ENCODE measurements at places on chromosomes 2 and 18. TPM values are rescaled to one million over a fixed set of nuclear protein-coding genes. Genes with fewer than 3 reads are reported as not detected.

DNA sequence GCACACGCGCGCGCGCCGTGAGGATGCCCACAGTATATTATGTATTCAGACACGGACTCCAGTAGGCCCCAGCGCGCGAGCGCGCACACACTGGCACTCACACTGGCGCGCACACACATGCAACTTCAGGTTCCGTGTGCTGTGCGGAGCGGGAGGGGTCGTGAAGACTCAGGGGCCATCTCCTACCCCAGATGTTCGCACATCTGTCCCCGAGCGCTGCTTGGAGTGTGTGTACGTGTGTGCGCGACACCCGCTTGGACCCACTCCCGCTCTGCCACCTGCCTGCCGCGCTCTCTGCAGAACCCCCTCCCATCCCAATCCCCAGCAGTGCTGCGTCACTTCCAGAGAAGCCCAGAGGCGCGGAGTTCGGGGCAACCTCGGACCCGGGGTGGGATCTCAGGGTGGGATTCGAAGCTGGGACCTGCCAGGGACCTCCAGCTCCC, 2.6 kb downstream of the NRP2 start:
- no peak for DNase-seq

DNA sequence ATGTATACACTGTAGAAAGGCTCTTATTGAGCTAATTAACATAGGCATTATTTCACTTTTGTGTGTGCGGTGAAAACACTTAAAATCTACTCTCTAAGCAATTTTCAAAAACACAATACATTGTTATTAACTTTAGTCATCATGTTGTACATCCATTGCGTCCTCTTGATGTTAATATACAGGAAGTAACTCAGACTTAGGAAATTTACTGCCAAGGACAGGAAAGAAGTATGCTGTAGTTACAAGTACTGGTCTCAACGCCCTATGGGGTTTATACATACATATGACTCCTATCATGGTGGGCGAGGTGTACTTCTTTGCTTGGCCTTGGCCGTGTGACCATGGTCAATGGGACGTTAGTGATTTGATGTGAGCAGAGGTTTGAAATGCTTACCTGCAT, 15.5 kb downstream of the SCTR start:
- DNase-seq: no peak

GRCh38 chr2:80311304-80311703, 6.8 kb upstream of the LRRTM1 start:
- no peak for DNase-seq

DNA sequence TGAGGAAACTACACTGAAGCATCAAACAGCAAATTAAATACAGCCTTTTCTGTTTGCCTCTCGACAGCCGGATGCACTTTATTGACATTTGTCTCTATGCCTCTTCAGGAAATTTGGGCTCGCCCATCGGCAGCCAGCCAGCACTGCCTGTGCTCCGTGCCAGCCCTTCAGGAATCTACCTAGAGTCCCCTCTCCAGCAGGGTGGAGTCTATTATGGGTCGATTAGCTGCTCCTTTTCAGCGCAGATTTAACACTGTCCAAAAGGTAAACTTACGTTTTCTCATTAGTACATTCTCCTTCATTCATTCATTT, 91.5 kb downstream of the MYCN start:
- DNase-seq: no peak

GRCh38 chr2:185436787-185437372, 301.7 kb upstream of the FSIP2 start:
- no peak for DNase-seq

DNA sequence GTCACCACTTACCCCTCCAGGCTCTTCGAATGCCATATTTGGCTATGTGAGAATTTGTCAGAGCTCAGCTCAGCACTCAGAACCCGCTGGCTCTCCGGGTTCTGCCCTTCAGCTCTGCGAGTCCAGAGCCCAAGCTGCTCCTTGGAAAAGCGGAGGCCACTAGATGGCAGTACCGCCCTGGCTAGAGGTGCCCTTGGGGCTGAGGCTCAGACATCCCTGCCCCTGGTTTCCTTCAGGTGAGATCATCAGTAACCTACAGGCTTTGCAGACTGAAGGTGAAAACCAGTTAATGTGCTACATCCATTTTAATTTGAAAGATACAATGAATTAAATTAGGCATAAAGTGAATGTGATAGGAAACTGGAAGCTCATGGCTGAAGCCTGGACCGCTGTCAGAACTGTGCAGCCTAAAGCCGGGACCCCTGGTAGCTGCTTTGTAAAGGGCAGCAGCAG, 285.6 kb downstream of the AGAP1 start:
- peak; percentile 26 for DNase-seq

- DNase-seq: no peak
Observed at GRCh38 chr2:206328974-206329373, 54.5 kb downstream of the ZDBF2 start.

GRCh38 chr2:235139956-235140800, 188.4 kb downstream of the SH3BP4 start:
- no peak for DNase-seq

DNA sequence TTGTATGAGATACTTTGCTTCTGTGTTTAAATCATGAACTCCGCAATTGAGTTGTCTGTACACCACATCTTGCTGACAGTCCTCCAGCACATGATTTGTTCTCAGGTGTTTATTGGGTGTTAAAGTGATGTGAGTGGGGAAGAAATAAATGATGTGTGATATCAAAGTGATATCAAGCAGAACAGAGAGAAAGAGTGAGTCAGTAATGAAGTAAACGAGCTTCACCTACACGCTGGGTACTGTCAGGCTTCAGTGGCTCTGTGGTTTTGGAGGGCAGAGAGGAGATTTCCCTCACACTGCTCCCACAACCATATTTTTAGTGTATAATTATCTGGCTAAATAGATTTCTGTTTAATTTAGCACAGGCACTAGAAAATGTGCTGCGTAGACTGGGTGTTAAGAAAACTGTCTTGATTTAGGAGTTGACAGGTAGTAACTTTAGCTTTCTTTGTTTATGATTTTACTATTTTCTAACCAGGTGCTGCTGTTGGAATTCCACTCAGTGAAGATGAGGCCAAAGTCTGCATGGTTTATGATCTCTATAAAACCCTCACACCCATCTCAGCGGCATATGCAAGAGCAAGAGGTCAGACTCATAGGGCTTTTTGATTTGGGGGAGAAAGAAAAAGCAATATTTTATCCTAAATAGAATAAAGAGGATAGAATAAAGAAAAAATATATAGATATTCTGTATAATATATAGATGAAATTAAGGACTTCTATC, 21.2 kb downstream of the ATIC start:
- DNase-seq: no peak

- no peak for DNase-seq
Observed at GRCh38 chr2:209495855-209496585, 72.2 kb downstream of the MAP2 start.

GRCh38 chr2:173223871-173224270, 130.8 kb upstream of the CDCA7 start:
- DNase-seq: no peak

- DNase-seq: no peak
Observed at GRCh38 chr2:117967977-117968718, 45.7 kb downstream of the CCDC93 start.

- no peak for DNase-seq
Observed at GRCh38 chr2:129847043-129847442, 132.4 kb upstream of the RAB6C start.

DNA sequence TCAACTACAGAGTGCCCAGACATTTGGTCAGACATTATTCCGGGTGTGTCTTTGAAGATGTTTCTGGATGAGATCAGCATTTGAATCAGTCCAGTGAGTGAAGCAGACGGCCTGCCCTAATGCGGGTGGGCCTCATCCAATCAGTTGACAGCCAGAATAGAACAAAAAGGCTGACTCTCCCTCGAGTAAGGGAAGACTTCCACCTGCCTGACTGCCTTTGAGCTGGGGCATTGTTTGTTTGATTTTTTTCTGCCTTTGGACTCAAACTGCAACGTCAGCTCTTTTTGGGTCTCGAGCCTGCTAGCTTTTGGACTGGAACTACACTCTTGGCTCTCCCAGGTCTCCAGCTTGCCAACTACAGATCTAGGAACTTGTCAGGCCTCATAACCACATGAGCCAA, 111.7 kb upstream of the AGAP1 start:
- no peak for DNase-seq

GRCh38 chr18:55786651-55787272, 198.8 kb upstream of the TCF4 start:
- DNase-seq: no peak

- no peak for DNase-seq
Observed at GRCh38 chr18:45448871-45449270, 166.4 kb upstream of the SLC14A2 start.

DNA sequence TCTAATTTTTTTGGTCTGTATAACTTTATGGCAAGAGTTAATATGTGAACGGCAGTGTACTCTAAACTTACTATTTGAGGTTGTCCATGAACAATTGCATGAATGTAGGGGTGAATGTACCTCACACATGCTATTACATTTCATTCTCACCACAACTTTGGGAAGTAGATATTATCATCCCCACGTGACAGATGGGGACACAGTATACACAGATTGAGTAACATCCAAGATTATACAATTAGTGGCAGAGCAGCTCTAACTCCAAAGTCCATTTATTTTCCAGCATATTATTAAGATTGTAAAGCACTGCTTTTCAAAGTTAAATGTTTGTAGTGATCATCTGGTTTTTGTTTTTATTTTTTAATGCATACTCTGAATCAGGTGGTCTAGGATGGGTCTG, 622.1 kb upstream of the ZEB2 start:
- DNase-seq: no peak

DNA sequence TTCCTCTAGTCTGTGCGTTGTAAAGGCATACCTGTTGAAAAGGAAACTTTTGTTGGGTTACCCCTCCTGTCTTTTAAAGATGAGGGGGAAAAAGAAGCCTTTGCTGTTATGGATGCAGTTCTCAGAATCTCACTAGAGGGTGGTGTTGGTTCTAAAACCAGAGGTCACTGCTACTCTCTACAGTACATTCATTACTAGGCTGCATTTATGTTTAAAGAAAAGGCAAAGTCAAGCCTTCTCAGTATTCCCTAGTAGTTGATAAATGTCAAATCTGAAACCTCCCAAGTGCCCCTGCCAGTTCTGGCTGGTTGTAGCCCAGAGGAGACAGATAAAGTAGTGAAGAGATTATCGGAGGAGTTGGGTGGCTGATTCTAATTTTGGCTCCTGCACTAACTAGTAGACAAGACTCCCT, 1.4 kb upstream of the PLCL1 start:
- peak; percentile 60 for DNase-seq

DNA sequence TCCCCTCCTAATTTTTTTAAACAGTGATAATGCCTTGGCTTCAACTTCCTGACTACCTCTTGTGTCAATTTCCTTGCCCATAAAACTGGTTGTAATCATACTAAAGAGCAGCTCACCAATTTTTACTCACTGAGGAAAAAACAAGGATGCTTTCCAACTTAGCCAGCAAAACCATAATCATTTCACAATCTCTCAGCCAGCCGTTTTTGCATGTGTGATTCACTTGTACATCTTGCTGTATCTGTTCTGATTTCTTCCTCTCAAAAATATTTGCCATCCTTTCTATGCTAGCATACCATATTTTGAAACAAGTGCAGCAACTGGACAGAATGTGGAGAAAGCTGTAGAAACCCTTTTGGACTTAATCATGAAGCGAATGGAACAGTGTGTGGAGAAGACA, 60.7 kb downstream of the RAB27B start:
- DNase-seq: no peak

Gene GCKR
- total RNA-seq: not detected

Gene DOK6
- not detected for total RNA-seq

Gene ZNF407
- 26.9 TPM for total RNA-seq

Gene PJVK
- total RNA-seq: 4.1 TPM

Gene KLHL41
- total RNA-seq: 0.25 TPM

Gene KCNG3
- not detected for total RNA-seq

Gene RTTN
- 27.1 TPM for total RNA-seq

Gene SOX11
- not detected for total RNA-seq
